NCI-H526 (cell line): ENCODE measurements at places on chromosomes 4 and X.

DNA sequence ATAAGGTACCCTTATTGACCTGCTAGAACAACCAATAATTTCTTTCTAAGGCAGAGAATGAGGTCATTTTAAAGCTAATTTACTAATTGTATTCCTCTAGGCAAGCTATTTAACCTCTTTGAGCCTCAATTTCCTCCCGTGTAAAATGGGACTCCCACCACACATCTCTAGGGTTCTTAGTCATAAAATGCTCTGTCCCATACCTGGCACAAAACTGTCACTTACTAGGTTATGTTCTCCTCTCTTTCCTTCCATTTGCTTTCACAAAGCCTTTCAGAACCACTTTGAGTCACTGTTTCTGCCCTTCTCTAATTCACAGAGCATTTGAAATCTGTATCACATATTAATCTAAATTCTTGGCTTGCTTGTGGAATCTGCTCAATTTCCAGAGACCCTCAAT is 2.4 kb upstream of the GPR82 start:
- DNase-seq = no peak

DNA sequence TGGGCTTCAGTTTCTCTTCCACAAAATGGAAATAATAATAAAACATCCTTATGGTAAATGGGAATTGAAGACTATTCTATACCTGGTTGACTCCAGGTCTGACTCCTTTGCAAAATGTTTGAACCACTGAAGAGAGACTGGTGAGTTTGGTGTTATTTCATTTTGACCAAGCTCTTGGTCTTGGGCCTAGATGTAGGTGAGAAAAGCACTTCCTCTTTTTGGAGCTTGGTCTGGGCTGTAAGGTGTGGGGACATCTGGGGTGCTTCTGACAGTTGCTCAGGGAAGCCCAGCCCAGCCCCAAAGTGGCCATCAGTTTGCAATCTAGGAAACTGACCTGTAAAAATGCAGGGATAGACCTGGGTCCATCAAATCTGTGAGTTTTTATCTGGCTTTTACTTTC is 26.8 kb upstream of the SOD3 start:
- DNase-seq = no peak

DNA sequence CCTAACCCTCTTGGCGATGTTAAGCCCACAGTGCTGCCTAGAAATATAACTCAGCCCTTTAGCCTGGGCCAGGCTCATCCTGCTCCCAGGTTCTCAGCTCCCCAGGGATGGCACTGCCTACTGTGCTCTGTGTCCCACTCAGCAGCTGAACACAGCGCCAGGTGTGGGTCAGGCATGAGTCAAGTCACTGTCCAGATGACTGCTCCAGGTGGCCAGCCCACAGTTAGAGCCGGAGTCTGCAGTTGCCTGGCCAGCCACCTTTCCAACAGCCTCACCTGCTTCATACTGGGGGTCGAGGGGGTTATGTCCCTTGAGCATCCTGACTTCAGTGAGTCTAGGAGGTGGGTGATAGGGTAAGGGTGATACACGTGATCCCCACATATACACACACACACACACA is 48.4 kb downstream of the TBC1D14 start:
- no peak for DNase-seq

- DNase-seq = no peak
These were observed 95.8 kb downstream of the SH3KBP1 start for GRCh38 chrX:19791562-19791961.

GRCh38 chr4:183229397-183229796 is 90.7 kb downstream of the CLDN22 start:
- DNase-seq = no peak

DNA sequence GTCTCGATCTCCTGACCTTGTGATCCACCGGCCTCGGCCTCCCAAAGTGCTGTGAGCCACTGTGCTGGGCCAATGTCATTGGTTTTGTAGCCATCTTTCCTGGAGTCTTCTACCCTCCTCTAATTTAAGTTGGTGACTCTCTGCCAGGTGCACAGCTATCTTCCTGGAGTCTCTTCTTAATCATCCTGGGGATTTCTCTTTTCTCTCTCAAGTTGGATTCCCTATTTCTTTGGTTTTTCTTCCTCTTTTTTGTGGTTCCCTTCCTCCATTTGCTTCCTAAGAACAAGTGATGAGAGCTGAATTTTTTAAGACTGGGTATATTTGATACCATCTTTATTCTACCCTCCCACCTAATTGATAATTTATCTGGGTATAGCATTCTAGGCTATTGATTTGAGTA is 113.8 kb downstream of the SYNPO2 start:
- DNase-seq = no peak

DNA sequence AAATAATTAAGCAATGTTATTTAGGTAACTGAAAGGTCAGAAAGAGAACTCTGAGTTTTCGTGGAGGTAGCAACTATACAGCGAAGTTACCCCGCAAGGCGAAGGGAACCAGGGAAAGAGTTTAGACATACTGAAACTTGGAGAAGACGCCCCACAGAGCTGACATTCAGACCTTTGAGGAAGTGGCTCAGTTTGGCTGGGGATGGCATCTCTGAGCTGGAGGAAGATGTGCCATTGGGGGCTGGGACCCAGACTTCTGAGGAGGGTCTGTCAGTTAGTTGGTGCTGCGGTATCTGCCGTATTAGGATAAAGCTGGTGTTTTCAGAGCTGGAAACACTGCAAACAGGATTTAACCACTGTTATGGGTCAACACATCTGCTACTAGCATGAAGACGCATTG is 156.6 kb downstream of the ANKRD50 start:
- no peak for DNase-seq

GRCh38 chr4:183286590-183287308 is 33.3 kb downstream of the CLDN22 start:
- no peak for DNase-seq

GRCh38 chrX:154444755-154445246 is 860 bp downstream of the FAM50A start:
- no peak for DNase-seq

DNA sequence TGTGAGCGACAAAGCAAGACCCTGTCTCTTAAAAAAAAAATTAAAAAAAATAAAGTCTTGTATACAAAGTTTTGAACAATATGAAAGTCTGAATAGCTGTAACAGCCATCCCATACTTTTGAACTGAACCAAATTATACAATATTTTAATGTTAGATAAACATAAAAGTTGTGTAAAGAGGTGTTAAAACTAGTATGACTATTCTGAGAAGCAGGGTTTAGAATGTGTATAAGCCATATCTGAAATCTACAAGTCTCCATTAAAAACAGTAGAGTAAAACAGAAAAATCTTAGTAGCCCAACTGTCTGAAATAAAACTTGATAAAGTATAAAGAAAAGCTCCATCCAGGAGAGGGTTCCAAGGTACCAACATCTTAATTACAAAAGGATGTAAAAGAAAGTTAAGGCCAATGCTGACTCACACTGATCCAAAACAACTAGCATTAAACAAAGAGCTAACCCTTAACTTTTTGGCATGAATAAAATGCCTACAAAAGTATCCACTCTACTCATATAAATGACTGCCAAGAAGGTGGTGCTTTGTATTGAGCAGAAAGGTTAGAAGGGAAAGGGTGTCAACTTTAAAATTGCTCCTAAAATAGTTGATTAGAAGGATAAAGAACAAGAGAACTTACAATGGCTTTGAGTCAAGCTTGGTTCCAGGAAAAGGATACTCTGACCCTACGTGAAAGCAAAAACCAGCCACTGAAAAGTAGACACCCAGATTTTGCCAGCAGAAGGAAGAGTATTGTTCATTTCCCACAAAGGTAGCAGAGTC is 18.5 kb downstream of the CNOT6L start:
- no peak for DNase-seq

DNA sequence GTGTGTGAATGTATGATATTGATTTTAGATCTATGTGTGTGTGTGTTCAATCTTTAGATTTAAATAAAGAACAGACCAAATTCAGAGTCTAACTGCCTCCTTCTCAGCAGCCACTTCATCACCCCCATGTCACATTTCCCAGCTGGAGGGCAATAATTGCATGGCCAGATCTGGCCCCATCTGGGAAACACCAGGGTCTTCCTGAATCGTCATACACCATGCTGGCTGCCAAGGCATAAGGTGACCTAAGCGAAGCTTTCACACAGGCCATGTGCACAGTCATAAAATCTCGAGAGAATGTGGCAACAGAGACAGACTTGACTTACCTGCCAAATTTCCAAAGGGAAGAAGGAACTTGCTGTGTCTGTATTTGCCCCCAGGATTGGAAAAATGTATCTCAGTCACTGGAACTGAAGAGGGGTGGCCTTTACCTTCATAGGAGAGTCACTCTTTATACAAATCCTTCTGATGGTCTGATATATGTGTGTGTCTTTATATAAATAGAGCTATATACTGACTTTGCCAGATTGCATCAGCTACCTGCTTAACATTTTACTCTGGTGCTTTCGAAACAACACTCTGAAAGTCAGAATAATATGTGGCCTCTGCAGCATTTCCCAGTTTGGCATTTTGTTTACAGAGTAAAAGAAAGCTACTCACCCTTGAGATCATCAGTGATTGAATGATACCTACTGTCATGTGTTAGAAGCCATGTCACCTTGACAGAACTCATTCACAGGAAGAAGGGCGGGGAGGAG is at the start of gene PLAC1:
Gene PLAC1 (minus strand): TSS at position 470 of the 758 bp plus-strand sequence. CDS start 91,789 bp downstream, outside the sequence.
- DNase-seq = no peak

- no peak for DNase-seq
These were observed 43.2 kb upstream of the HUWE1 start for GRCh38 chrX:53729751-53730150.

- DNase-seq = no peak
These were observed at the start of gene POU3F4 for GRCh38 chrX:83508006-83508405. TSS of gene POU3F4 (plus strand) at chrX:83508290. CDS start at chrX:83508325, 35 bp downstream.

DNA sequence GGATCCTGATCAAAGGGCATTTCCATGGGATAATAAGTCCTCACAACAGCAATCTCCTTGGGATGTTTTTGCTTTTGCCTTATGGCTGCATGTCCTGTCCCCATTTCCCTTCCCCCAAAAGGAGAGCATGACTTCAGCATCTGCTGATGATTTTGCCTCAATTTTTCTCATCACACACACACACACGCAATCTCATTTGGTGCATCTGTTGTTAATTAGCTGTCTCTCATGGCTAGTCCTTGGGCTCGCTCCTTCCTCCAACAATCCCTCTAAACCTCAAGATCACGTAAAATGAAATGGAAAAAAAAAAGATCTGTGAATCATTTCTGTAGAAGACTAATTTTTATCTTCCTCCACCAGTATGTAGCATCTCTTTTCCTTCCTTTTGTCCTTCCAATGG is 153.6 kb downstream of the RBMX2 start:
- DNase-seq = no peak
